ENCODE measurements at places on chromosomes 6 and 20.

DNA sequence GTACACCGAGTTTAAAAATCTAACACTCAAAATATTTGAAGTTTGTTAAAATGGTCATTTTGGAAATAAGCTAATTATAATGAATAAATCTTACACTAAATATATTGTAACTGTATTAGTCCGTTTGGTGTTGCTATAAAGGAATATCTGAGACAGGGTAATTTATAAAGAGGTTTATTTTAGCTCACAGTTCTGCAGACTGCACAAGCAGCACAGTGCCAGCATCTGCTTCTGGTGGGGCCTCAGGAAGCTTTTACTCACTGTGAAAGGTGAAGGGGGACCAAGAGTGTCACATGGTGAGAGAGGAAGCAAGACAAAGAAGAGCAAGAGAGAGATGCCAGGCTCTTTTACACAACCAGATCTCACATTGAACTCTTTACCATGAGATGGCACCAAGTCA lies 17.1 kb downstream of the ELOVL5 start:
- DNase-seq: no peak

DNA sequence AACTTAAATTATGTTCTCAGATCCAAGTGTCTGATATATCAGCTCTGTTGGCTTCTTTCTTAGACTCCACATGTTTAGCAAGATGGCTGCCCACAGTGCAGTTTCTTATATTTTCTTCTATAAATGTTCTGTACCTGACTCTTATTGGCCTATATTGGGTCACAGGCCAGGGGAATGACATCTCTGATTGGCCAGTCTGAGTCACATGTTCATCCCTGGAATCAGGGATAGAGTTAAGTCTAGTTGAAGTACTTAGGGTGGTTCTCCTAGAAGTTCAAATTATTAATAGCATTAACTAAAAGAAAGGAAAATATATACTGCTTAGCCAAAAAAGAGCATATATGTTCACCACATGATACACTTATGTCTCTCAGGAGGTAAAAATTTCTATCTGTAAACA lies 105.3 kb upstream of the SLC22A16 start:
- no peak for DNase-seq

DNA sequence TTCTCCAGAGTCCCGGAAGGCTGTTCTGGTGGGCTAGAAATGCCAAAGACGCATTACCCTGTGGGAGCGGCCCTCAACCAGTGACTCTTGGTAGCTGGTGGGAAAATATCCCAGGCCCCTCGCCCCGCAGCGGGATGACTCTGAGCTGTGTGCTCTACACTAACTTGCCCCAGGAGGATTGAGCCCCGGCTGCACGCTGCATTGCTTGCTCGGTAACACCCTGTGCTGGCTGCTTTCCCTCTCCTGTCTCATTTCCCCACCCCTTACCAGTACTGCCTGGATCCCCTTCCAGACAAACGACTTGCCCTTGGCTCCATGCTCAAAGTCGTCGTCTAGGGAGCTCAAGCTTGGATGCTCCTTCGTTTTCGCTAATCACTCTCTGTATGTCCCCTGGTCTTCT lies 411.8 kb upstream of the SULF2 start:
- no peak for DNase-seq

DNA sequence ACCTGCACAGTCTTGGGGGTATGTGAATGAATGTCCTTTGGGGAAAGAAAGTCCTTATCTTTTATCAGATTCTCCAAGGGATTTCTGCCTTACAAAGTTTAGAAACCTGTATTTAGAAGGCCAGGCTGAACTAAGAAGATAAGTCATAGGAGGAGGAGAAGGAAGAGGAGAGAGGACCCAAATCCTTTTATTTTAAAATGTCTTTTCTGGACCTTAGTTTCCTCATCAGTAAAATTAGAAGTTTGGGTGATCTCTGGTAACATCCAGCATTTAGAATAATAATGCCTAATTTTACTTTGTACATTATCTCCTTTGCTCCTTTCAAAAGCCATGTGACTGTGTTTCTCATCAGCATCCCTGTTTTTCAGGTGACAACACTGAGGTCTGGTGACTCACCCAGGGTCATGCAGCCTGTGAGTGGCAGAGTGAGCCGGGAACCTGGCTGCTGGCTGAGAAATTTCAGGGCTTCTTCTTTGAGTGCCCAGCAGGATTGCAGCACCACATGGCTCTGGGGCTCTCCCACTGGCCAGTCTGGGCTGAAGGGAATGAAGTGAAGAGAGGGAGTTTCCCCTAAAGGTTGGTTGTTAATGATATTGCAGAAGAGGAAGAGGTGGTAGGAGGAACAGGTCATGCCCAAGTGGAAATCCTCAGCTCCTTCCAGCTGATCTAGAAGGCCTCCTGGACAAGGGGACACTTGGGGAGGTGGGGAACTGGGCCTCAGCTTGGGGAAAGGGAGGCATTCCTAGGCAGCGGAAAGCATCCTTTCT lies 34.0 kb downstream of the VEGFA start:
- DNase-seq: no peak

DNA sequence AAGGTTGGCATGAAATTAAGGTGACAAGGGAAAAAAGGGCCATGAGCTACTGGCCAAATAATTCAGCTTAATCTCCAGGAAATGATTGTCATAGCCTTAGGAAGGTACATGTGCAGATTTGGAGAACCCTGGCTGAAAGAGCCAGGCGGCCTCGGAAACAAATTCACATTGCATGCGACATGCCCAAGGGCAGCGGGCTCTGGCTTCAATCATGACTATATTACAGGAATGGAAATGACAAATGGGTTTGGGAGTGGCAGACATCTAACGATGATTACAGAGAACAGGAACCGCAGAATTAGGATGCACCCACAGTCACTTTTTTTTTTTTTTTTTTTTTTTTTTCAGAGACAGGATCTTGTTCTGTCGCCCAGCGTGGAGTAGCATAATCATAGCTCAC lies 112.4 kb upstream of the SALL4 start:
- DNase-seq: no peak

GRCh38 chr6:25893778-25894177 lies 19.7 kb upstream of the SLC17A3 start:
- DNase-seq: no peak

GRCh38 chr6:27867051-27867944 lies 44.9 kb downstream of the OR2B2 start:
- DNase-seq: peak; percentile 95

- DNase-seq: no peak
Measured at GRCh38 chr6:75280131-75280855, 4.3 kb downstream of the TMEM30A start.

GRCh38 chr6:38997128-38997761 lies 51.3 kb upstream of the GLP1R start:
- DNase-seq: peak; percentile 27

- no peak for DNase-seq
Measured at GRCh38 chr6:119637768-119638167, 288.2 kb upstream of the MAN1A1 start.

GRCh38 chr6:135180542-135181332 lies at the start of gene MYB:
MYB (plus strand) TSS chr6:135181308; CDS start chr6:135181514, 206 bp downstream.
- peak; percentile 91 for DNase-seq

- no peak for DNase-seq
Measured at GRCh38 chr20:17987988-17988387, 19.2 kb downstream of the MGME1 start.

DNA sequence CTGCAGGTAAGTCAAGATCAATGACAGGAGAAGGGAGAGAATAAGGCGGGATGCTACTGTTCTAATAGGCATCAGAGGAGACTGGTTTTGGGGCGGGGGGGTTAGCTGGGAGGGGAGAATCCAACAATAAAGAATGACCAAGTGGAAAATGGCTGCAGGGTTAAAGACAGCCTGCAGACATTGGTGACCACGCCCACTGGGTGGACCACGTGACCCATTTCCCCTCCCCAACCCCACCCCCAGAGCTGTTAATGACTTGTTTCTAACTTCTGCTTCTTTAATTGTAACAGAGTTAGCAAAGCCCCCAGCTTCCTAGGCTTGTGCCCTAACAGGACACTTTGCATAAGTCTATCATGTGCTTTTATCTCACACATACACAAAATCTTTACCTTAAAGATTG lies 344.5 kb downstream of the KIF16B start:
- no peak for DNase-seq

GRCh38 chr20:51725584-51726176 lies 42.5 kb downstream of the ATP9A start:
- DNase-seq: no peak

DNA sequence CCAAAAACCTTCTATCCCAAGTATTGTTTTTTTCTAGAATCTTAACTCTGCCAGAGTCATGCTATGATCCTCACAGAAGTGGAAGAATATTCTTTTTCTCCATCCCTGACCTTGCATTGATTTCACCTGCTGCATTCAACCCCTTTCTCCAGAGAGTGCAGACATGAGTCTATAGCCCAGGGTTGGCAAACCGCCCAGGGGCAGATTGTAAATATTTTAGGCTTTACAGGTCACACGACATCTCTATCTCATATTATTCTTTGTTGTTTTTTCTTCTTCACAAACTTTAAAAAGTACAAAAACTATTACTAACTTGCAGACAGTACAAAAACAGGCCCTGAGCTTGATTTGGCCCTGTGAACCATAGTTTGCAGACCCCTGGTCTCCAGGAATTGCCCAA lies 112.1 kb upstream of the ASF1A start:
- no peak for DNase-seq

DNA sequence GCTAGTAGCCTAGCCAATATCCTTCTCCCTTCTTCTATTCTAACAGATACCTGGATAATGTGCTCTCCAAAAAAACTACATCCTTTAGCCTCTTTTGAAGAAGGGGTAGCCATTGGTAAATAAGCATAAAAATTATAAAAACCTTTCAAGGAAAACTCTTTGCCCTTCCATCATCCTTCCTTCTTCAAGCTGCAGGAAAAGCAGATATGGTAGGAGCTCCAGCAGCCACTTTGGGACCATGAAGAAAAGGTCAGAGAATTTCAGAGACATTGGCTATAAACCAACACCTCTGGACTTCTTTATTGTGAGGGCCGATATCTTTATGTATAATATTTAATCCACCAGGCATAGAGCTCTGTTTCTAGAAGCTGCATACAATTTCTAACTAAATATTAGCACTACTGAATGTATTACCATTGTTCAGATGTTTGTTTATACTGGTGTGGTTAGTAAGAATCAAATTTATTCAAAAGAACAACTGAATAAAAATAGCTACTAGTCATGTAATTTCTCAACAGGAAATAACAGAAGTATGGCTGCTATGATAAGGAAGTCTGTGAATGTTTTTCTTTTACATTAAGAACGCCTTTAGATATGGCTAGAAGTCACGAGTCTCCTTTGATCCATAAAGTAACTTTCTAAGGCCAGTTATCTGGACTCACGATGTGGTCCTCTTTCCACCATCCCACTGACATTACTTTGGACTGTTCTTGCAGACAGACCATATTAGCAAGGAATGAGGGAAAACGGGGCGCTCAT lies 32.2 kb downstream of the MYLK4 start:
- no peak for DNase-seq

DNA sequence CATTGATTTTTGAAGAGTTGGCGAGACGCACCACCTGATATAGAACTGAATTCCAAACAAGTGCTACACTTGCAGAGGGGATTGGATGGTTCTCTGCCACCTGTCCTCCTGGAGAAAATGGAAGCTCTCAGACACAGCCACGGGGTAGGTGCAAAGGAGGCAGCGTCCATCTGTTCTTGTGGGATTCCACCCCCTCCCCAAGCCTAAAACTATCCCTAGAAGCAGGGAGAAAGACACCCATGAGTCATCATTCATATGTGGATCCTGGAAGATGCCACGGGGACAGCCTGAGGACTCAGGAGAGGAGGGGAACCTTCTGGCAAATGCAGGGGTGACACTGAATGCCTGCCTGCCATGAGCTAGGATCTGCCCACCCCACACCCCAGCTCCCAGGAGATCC lies 171.3 kb upstream of the CST7 start:
- DNase-seq: no peak

DNA sequence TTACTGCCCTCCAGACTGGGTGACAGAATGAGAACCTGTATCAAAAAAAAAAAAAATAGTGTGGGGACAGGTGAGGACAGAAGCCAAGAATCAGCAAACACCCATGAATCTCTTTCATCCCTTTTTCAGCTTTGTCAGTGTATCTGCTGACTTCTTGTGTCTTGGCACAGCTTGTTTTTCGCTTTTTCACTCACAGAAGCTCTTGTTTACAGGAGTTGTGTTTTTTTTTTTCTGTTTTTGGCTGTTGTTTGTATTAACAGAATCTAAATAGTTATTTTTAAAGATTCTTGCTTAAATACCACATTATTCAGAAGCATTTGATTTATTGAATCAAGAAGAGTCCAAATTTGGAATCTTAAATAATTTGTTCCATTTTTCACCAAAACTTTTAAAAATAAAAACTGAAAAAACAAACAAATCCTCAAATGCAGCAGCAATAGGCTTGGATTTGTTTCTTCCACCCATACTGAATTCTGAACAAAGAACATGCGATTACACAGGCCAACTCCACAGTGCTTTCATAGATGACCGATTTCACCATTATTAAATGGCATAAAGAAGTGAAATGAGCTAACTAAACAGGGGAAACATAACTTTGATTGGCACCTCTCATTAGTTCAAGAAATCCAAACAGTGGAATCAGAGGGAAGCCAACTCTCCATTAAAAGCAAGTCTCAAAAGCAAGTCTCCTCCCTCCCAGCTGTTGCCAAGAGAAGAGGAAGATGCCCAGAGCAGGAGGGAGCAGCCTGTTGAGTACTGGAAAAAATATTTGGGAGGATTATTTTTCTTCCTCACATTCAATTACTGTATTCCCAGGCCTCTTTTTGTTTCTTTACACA lies 27.2 kb upstream of the GPR63 start:
- DNase-seq: no peak

GRCh38 chr20:47620808-47621805 lies 119.4 kb downstream of the NCOA3 start:
- peak; percentile 49 for DNase-seq

GRCh38 chr20:22808628-22809027 lies 224.3 kb upstream of the FOXA2 start:
- no peak for DNase-seq

- DNase-seq: peak; percentile 24
Measured at GRCh38 chr6:165744555-165745228, 81.7 kb upstream of the PDE10A start.

GRCh38 chr6:139944131-139944530 lies 569.7 kb upstream of the CITED2 start:
- no peak for DNase-seq

GRCh38 chr6:18165751-18166150 lies 10.5 kb downstream of the KDM1B start:
- no peak for DNase-seq

DNA sequence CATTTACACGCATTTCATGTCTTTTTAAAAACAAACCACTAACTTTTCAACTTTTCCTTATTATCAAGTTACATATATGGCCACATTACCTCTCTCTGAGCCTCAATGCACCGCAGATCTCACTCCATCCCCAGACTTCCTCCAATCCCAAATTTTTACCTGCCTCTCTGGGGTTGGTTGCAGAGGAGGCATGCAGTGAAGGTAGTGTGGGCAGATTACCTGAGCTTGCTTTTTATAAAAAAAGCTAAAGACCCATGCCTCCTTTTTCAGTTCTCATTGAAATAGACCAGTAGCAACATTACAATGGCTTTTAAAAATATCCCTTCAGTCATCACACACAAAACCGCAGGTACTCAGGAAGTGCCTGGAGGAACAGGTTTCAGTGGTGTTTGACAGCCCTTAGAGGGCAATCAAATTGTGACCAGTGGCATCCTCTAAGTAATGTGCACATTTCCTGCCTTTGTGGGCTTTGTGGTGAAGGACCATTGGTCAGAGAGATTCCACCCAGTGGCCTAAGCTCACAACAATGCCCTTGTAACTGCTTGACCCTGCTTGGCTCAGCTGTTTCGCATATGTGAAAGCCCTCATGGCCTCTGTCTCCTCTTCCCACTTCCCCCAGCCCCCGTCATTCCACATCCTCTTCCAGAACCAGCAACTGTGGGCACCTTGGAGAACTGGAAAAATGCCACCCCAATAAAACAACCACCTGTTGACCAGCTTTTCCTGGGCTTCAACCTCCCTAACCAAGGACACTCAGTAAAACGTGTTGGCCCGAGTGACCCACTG lies 30.2 kb upstream of the IL17A start:
- peak; percentile 56 for DNase-seq

Measured in activated CD4-positive, alpha-beta T cell treated with anti-CD3 and anti-CD28 coated beads, Interleukin-2, Interleukin-6, amounts not matched to agents 100 ng/mL and 50 ng/mL, durations not matched to agents 16 hours and 8 hours (primary cell).